Inflammatory macrophage treated with lipopolysaccharide for 4 hours (primary cell): ENCODE measurements at places on chromosomes 3 and 15.
A peak's percentile ranks its signal among the peaks of the same experiment; 100 is the strongest.

DNA sequence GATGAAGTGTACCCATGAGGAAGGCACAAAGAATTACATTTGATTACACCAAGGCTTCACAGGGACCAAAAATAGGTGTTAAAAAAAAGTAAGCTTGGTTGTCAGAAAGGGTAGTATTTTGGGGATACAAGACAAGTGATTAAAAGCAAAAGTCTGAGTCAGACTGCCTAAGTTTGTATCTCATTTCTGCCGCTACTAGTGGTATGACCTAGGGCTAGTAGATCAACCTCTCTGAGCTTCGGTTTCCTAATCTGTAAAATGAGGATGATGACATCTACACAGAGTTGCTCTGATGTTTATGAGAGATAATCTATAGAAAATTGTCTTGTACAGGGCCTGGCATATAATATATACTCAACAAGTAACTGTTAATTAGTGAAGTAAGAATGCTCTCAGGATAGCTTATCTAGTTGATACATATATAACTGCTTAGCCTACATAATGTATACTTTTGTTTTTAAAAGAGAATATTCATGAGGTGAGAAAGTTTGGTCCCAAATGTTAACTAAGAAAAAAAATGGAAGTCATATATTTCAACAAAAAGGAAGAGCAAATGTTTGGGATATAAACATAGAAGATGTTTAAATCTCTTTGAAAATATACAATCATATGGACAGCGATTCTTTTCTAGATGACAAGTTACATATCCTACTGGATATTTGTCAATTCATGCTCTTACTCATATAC is 163.0 kb upstream of the SLC2A2 start:
- DNase-seq = no peak

GRCh38 chr15:98289747-98290146 is 329.2 kb downstream of the ARRDC4 start:
- no peak for DNase-seq

DNA sequence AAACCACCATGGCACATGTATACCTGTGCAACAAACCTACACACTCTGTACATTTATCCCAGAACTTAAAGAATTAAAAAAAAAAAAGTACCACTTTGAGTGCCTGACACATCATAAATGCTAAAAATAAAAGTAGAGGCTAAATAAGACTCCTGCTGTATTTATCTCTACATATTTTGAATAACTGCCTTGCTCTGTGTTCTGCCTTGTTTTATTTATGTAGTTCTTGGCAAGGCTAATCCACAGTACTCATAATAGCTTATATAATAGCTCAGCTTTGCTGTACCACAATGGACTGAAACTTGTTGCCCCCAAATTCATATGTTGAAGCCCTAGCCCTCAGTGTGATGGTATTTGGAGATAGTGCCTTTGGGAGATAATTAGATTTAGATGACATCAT is 95.4 kb upstream of the ADAMTS9 start:
- no peak for DNase-seq

GRCh38 chr15:88513195-88513594 is 33.3 kb downstream of the DET1 start:
- DNase-seq = no peak

DNA sequence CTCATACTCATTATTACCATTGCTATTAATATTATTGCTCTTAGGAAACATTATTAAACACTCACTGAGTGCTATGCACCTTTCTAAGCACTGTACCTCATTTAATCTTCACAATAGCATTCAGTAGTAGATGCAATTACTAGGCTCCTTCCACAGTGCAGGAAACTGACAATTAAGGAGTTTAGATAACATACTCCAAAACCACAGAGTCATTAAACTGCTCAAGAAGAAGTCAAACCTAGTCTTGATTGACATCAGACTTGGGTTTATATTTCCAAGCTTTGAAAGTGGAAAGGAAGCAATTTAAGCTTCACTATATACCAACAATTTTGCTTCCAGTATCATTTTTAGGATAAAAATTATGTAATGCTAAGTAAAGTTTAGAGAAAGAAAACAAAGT is 490.1 kb upstream of the ARRDC4 start:
- DNase-seq = no peak

DNA sequence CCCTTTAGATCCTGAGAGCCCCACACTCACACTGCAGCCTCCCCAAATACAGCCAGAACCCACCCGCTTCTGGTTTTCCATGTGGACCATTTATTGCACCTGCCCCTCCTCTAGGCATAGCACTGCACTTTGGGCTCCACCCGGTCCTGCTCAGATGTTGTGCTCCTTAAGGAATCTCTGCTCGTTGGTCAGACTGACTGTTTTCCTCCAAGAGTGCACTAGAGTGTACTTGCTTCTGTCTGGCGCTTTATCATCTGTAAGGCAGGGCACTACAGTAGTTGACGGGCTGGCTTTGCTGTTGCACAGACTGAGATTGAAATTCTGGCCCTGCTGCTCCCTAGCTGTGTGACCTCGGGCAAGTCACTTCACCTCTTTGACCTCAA is 124.1 kb downstream of the CACNA1D start:
- no peak for DNase-seq

GRCh38 chr3:45960289-45960688 is 17.0 kb downstream of the CXCR6 start:
- no peak for DNase-seq

- DNase-seq = no peak
Measured at GRCh38 chr15:47669221-47669620, 48.1 kb upstream of the SEMA6D start.

- peak; percentile 93 for DNase-seq
Measured at GRCh38 chr3:133572158-133573053, 1.1 kb upstream of the CDV3 start.

GRCh38 chr3:59411186-59411585 is 361.4 kb upstream of the CFAP20DC start:
- DNase-seq = no peak
